WTC11 (cell line): ENCODE measurements at places on chromosomes 12 and 14. TPM values are rescaled to one million over a fixed set of nuclear protein-coding genes. Genes with fewer than 3 reads are reported as not detected.

- peak; percentile 29 for DNase-seq
Observed at GRCh38 chr12:106580671-106581508, 1.9 kb upstream of the RFX4 start.

DNA sequence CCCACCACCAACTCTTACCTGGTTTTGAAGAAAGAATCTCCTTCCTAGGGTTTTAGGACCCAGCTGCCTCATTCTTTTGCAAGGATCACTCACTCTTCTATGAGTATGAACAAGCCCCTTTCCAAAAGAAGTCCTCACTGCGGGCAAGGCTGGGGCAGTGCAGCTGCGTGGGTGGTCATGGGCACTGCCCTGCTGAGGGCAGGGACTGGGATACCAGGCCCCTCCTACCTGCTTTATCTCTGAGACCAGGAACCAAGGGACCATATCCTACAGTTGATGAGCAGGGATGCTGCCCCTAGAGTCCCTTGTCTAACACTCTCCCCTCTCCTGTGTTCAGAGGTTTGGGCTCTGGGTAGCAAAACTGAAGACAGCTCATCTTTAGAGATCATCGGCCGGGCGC, 20.5 kb downstream of the HPD start:
- DNase-seq = no peak

GRCh38 chr12:57965766-57966165, 24.4 kb downstream of the ATP23 start:
- DNase-seq = no peak

GRCh38 chr12:3437986-3438385, 53.0 kb upstream of the PRMT8 start:
- no peak for DNase-seq

- DNase-seq = no peak
Observed at GRCh38 chr14:85527006-85527405, 2.9 kb upstream of the FLRT2 start.

DNA sequence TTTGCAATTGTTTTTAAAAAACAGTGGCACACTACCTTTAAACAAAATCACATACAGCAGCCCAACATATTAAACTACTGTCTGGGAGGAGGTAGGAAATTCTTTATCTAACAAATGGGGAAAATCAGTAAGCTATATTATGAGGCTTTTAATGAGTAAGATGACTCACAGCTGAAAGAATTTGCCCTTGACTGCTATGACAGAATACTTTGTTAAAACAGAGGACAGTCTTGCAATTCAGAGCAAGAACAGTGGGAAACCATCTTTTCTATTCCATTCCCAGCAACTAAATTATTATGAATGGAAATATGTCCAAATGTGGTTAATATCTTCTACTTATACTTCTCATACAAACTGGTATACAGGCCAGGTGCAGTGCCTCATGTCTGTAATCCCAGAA, 49.2 kb upstream of the SGPP1 start:
- no peak for DNase-seq

- DNase-seq = no peak
Observed at GRCh38 chr14:25132094-25132493, 82.1 kb upstream of the STXBP6 start.

- peak; percentile 75 for DNase-seq
Observed at GRCh38 chr12:123457980-123458779, at the start of gene SNRNP35. TSS of gene SNRNP35 (plus strand) at chr12:123458139. CDS start at chr12:123465541, 7,402 bp downstream.

Gene IL22
- not detected in 3 replicates for total RNA-seq

Gene HOXC5
- total RNA-seq = not detected in 3 replicates

Gene PPM1H
- 37.1 to 45.6 TPM (median 40.9 TPM) in 3 replicates for total RNA-seq

Gene PIWIL1
- not detected in 3 replicates for total RNA-seq
